Activated CD4-positive, alpha-beta memory T cell treated with anti-CD3 and anti-CD28 coated beads for 36 hours (primary cell): ENCODE measurements at places on chromosomes 6 and 20. TPM values are rescaled to one million over a fixed set of nuclear protein-coding genes. Genes with fewer than 3 reads are reported as not detected.

Gene NAPB
- total RNA-seq: 7.3 TPM

Gene ZSWIM1
- 8.1 TPM for total RNA-seq

Gene COL11A2
- 0.69 TPM for total RNA-seq

Gene TAAR9
- not detected for total RNA-seq

Gene OPRM1
- total RNA-seq: not detected

Gene SLC24A3
- not detected for total RNA-seq

Gene NT5E
- 3.7 TPM for total RNA-seq

Gene SLC2A10
- total RNA-seq: not detected

Gene PPIL6
- 0.46 TPM for total RNA-seq

Gene NHLRC1
- 0.10 TPM for total RNA-seq

Gene BPIFB2
- not detected for total RNA-seq

Gene FAM184A
- 10.8 TPM for total RNA-seq

Gene RAMACL
- total RNA-seq: 0.31 TPM

Gene MAD2L1BP
- total RNA-seq: 31.6 TPM

Gene C6orf47
- 16.9 TPM for total RNA-seq

Gene IP6K3
- total RNA-seq: not detected

Gene SRC
- 5.3 TPM for total RNA-seq

DNA sequence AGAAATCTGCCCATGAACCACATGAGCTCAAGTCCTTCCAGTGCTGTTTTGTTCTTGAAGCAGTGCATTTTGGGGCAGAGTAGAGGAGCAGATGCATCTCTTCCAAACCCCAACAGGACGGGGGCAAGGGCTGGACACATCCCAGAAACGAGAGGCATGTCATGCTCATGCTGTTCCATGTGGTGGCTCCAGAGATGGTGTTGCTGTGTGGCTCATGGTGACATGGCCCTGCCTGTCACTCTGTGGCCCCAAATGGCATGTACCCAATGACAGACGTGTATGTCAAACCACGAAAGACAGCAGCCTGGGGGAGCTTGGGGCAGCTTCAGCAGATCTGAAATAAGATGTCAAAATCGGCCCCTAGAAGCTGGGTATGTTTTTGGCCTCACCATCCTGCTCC is 46.3 kb downstream of the NRN1 start:
- no peak for DNase-seq

GRCh38 chr6:87384449-87384848 is 23.3 kb upstream of the CFAP206 start:
- no peak for DNase-seq

- no peak for DNase-seq
These were observed 215.2 kb downstream of the LAMA2 start for GRCh38 chr6:129098061-129098553.

GRCh38 chr6:127342296-127342945 is 988 bp downstream of the ECHDC1 start:
- no peak for DNase-seq

DNA sequence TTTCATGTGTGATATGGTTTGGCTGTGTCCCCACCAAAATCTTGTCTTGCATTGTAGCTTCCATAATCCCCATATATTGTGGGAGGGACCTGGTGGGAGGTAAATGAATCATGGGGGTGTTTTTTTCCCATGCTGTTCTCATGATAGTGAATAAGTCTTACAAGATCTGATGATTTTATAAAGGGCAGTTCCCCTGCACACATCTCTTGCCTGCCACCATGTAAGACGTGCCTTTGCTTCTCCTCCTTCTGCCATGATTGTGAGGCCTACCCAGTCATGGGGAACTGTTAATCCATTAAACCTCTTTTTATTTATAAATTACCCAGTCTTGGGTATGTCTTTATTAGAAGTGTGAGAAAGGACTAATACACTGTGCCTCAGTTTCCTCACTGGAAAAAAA is 4.2 kb upstream of the IL22RA2 start:
- DNase-seq: no peak

- peak; percentile 4 for DNase-seq
These were observed 34.5 kb downstream of the PLCG1 start for GRCh38 chr20:41171736-41172295.

GRCh38 chr6:112251171-112251875 is 3.0 kb downstream of the LAMA4 start:
- DNase-seq: no peak

GRCh38 chr20:14434384-14435136 is 97.1 kb upstream of the FLRT3 start:
- no peak for DNase-seq

- no peak for DNase-seq
These were observed 27.7 kb downstream of the RIPOR2 start for GRCh38 chr6:24907919-24908649.

DNA sequence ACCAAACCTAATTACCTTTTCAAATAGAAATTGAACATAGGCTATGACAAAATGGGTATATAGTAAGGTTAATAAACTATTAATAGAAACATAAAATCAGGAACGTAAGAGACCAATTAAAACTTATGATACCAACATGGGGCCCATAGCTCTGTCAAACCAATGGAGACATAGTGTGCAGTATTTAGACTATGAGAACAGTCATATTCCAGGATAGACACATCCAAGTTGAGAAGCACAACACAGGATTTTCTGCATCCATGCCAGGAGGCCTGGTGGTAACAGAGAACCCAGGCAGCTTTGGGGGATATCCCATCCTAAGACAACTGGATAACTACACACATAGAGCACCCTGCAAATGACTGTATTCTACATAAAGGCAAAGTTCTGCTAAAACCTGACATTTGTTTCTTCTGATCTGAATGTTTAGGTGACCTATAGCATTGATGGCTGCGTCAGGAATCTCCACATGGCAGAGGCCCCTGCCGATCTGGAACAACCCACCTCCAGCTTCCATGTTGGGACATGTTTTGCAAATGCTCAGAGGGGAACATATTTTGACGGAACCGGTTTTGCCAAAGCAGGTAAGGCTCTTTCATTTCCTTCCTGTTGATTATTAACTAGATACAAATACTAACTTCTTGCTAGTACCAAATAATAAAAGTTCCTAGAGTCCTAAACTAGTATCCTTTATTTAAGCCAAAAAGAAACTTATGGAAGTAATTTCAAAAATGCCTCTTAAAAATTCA is 202.7 kb downstream of the ARHGAP18 start:
- DNase-seq: no peak

GRCh38 chr20:50053362-50054230 is 59.4 kb downstream of the UBE2V1 start:
- no peak for DNase-seq

DNA sequence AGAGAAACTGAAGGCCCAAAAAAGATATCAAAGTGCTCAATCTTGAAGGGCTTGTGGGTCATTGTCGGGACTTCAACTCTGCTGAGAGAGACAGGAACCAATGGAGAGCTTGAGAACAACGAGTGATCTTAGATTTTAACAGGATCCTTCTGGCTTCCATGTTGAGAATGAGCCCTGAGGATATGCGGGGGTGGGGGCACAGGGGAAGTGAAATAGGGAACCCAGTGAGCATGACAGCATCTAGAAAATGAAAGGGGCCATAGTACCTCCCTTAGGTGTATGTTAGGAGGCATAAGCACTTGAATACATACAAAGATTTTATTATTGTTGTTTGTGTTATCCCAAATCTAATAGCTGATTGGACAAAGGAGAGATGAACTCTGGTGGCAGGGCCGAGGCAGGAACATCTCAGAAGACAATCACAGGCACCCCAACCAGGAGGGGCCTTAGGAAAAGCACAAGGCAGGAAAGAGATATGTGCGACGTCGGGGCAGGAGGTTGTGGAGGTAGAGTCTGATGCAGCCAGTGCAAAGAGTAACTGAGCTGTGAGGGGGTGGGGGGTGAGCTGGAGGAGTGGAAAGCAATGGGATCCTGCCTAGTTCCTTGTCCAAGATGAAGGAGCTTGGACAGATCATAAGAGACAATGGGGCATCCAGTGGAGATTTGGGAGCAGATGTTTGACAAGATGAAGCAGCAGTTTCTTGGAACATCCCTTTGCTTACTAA is 10.4 kb downstream of the TGM6 start:
- no peak for DNase-seq

- no peak for DNase-seq
These were observed 21.2 kb upstream of the NHSL1 start for GRCh38 chr6:138520463-138520862.

- no peak for DNase-seq
These were observed 109.0 kb upstream of the FLRT3 start for GRCh38 chr20:14446446-14446845.

DNA sequence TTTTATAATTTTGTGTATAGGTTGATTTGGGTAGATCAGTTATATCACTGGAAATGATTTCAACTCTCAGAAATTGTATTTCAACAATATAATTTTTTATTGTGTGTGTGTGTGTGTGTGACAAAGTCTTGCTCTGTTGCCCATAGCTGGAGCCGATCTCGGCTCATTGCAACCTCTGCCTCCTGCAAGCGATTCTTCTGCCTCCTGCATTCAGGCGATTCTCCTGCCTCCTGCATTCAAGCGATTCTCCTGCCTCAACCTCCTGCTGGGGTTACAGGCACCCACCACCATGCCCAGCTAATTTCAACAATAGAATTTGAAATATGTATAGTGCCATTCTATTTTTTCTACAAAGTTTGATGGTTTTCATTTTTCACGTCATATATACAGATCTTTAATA is 24.1 kb downstream of the AFDN start:
- no peak for DNase-seq

GRCh38 chr6:37134396-37135191 is 35.4 kb upstream of the PIM1 start:
- DNase-seq: peak; percentile 46

GRCh38 chr6:110656492-110656891 is 158.8 kb downstream of the CDK19 start:
- DNase-seq: no peak

DNA sequence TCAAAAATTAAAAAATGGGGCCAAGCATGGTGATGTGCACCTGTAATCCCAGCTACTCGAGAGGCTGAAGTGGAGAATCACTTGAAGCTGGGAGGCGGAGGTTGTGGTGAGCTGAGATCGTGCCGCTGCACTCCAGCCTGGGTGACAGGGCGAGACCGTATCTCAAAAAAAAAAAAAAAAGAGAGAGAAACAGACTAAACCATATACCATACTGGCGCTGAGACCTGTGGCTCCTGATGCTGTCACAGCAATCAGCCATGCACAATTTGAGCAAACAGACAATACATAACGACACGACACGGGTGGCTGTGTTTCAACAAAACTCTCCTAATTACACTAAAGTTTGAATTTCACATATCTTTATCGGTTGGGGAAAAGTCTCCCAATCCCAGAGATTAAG is 14.9 kb upstream of the CBFA2T2 start:
- DNase-seq: no peak

DNA sequence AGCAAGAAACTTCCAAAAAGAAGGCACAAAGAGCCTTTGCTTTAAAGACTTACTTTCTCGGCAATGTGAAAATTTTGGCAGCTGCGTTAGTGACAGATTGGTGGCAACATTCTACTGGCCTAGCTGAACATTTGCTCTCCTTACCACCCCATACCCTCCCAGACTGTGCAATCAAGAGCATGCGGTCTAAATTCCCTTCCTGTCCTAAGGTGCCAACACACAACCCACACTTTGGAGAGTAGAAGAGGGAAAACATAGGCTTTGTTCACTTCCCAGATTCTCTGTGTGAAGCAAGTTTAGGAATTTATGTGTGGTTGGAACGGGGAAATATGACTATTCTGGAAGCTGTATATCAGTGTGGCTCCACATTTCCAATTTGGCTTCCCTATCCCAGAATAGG is 29.8 kb upstream of the NEDD9 start:
- DNase-seq: no peak

DNA sequence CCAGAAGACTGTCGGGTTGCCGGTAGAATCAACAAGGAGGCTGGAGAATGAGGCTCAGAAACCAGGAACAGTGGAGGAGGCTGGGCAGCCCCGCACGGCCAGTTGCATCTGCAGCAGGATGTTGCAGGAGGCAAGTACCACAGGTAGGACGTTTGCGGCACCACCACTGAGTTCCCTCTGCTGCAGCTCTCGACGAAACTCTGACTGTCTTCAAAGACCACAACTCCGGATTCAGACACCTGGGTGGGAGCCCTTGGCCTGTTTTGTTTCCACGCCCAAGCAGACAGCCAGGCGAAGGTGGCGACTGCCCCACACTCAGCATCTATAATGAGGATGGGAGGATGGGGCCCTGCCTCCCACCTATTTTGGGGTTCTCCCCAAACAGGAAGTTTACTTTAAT is 218.2 kb downstream of the ZDHHC14 start:
- DNase-seq: no peak

GRCh38 chr6:106728296-106728870 is 99.0 kb downstream of the QRSL1 start:
- no peak for DNase-seq

- no peak for DNase-seq
These were observed 149.2 kb upstream of the EXOC2 start for GRCh38 chr6:842141-842540.

DNA sequence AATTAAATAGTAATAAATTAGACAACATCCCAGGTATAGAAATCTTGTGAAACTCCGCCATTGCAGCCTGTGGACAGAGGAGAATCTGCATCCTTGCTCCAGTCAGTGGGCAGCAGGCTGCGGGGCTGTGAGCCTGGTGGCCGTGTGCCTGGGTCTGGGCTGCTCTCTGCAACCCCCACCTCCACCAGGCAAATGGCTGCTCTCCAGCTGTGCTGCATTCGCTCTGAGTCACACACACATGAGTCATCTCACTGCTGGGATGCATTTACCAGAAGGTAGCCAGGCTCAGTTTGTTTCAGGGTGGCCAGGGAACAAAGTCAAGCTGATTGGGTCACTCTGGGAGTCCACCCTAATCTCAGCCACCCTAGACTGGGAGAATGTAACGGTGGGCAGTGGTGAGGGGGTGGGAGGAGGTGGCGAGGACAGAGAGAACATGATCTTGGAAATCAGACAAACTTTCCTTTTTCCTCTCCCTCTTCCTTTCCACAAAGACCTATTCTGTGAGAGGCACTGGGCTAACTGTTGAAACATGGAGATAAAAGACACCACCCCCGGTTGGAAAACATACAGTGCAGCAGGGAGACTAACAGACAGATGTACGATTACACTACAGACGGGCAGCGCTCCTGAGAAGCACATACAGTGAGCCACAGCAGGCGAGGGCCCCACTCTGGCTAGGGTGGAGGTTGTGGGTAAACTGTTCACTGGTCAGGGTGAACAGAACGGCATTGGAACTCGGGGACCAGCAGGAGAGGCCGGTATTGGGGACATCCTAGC is 59.2 kb downstream of the TRAM2 start:
- DNase-seq: peak; percentile 73

GRCh38 chr20:17650301-17651128 is 31.5 kb downstream of the RRBP1 start:
- no peak for DNase-seq

GRCh38 chr6:67558985-67559384 is 1076.1 kb upstream of the ADGRB3 start:
- DNase-seq: no peak

- no peak for DNase-seq
These were observed 893 bp downstream of the PRDM13 start for GRCh38 chr6:99607416-99608036.

DNA sequence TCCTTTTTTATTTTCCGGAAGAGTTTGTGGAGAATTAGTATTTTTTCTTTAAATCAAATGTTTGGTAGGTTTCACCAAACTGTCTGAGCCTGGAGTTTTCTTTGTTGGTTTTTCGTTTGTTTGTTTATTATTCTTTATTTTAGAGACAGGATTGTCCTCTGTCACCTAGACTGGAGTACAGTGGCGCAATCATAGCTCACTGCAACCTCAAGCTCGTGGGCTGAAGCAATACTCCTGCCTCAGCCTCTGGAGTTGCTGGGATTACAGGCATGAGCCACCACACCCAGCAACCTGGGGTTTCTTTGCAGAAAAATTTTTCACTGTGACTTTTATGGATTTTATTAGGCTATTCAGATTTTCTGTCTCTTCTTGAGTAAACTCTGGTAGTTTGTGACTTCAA is 120.2 kb upstream of the LOC128125822 start:
- DNase-seq: no peak

GRCh38 chr20:43525021-43525420 is 17.5 kb downstream of the L3MBTL1 start:
- DNase-seq: no peak
